ENCODE measurements at places on chromosomes 7 and 10.

DNA sequence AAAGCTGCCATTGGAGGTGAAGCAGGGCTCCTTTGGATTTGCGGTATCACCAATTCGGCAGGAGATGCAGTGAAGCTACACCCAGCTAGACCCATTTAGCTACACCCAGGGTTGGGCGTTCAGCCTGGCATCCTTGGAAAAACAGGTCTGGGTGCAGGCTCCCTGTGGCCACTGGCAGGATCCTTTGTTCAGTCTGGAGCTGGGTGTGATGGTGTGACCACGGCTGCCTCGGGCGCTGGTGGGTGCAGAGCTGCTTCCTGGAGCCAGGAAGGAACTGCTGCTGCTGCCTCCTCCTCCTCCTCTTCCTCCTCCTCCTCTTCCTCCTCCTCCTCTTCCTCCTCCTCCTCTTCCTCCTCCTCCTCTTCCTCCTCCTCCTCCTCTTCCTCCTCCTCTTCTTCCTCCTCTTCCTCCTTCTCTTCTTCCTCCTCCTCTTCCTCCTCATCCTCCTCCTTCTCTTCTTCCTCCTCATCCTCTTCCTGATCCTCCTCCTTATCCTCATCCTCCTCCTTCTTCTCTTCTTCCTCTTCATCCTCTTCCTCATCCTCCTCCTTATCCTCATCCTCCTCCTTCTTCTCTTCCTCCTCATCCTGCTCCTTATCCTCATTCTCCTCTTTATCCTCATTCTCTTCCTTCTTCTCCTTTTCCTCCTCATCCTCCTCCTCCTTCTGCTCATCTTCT lies 84.0 kb downstream of the GRK5 start:
- no peak for DNase-seq

GRCh38 chr10:113997428-113997827 lies 46.2 kb upstream of the ADRB1 start:
- no peak for DNase-seq

- no peak for DNase-seq
Measured at GRCh38 chr7:34842782-34843181, 184.8 kb downstream of the NPSR1 start.

DNA sequence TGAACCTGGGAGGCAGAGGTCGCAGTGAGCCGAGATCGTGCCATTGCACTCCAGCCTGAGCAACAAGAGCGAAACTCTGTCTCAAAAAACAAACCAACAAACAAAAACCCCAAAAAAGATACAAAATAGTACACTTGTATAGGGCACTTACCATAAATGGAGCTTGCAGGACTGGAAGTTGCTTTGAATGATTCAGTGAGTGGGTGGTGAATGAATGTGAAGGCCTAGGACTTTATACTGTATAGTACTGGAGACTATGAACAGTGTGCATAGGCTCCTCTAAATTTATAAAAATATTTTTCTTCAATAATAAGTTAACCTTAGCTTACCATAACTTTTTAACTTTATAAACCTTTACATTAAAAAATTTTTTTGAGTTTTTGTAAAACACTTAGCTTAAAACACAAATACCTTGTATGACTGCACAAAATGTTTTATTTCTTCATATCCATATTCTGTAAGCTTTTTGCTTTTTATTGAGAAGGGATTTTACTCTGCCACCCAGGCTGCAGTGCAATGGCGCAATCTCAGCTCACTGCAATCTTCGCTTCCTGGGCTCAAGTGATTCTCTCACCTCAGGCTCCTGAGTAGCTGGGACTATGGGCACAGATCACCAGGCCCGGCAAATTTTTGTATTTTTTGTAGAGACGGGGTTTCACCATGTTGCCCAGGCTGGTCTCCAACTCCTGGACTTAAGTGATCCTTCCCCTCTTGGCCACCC lies 6.9 kb upstream of the H2AZ2 start:
- no peak for DNase-seq

DNA sequence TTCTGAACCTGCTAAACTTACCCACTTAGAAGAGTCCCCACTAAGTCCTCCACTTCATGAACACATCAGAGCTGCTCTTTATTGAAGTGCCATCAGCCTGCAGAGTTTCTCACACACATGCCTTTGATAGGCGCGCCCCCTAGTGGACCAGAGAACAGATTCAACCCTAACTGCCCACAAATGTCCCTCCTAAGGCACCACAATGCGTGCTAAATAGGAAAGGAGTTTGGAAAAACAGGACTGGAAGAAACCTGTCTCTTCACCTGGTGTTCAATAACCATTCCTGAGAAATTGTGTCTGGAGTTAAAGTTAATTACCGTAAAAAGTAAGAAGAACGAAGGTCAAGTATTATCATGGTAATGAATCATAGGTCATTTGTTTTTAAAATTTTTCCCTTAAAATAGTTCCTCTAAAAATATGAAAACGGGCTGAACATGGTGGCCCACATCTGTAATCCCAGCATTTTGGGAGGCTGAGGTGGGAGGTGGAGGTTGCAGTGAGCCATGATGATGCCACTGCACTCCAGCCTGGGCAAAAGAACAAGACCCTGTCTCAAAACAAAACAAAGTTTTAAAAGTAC lies 249.7 kb downstream of the ELMO1 start:
- DNase-seq, result peak; percentile 71

GRCh38 chr10:18474118-18474455 lies 177.3 kb downstream of the NSUN6 start:
- no peak for DNase-seq

- no peak for DNase-seq
Measured at GRCh38 chr10:86047588-86047987, 319.0 kb downstream of the GRID1 start.

GRCh38 chr7:55260676-55261385 lies 104.3 kb upstream of the LANCL2 start:
- no peak for DNase-seq

DNA sequence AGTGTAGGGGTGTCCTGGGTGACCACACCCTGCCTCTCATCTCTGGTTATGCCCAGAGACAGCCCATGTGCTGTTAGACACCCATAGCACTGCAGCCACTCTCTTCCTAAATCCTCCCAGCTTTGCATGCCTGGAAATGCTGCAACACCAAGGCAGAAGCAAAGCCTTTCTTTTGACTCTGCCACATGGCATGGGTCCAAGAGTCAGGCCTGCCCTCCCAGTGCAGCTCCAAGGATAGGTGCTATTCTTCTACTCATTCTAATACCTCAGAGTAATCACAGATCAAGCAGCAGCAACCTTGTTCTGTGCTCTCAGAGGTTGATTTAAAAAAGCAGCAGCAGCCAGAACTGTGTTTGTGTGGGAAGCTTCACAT lies 23.4 kb downstream of the FRMPD2 start:
- DNase-seq, result no peak

- DNase-seq, result no peak
Measured at GRCh38 chr7:6639627-6640026, 2.5 kb downstream of the ZNF316 start.

Data from activated T-cell treated with anti-CD3 and anti-CD28 coated beads, Interleukin-2, amount 50 U/mL, for 1 hour (primary cell).